ENCODE measurements at places on chromosomes 2 and 18.

DNA sequence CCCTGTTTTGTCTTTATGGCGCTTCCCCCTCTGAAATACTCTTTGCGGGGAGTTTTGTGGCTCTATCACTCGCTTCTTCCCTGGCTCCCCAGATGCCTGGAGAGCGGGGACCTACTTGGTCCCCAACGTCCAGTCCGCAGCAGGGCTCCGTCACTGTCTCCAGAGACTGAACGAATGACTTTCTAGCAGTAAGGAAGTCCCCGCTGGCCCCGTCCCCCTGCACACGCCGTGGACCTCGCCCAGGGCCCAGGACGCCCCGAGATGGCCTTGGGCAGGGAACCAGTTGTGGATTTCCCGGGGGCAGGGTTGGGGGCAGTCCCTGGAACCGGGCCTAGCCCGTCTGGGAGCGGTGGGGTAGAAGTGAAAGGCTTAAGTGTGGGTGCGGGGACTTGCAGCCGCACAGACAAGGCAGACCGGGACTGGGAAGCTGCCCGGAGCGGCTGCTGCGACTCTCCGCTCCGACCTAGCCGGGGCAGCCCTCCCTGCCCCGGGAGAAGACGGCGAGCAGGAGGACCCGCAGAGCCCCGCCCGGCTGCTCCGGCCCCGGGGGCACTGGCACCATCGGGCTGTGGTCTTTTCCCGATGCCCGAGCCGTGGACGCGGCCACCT lies 821 bp upstream of the EPHA4 start:
- DNase-seq, result peak; percentile 60

- no peak for DNase-seq
Observed at GRCh38 chr2:48026865-48027264, 120.6 kb upstream of the FBXO11 start.

DNA sequence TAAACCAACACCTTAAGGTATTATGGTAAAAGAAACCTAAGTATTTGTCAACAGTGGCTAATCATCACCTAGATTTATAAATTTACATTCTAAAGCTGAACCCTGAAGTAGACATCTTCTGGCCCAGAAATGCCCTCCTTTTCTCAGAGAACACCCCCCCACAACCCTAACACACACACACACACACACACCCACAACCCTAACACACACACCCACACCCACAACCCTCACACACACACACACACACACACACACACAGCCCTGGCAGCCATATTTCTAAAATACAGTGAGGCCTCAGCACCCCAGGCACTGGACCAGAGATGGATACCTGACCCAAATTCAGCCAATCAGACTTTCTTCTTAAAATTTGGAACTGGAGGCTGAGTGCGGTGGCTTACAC lies 14.3 kb downstream of the SRBD1 start:
- no peak for DNase-seq

DNA sequence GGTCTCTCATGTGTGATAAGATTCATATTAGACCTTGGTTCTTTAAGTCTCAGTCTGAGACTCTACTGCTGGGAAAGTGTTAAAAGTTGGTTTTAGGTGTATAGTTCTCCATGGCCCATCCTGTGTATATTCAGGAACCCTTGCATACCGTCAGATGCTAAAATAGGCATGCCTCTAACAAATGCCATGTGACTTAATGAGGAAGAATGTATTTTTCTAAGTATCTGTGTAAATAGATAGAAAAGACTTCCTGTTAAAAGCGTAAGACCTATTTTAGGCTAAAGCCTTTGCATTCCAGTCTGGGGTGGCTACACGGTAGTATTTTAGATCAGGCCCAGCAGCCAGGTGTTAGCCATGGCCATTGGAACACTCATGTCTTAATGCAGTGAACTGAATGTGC lies 73.3 kb downstream of the RHBDD1 start:
- peak; percentile 26 for DNase-seq

- peak; percentile 63 for DNase-seq
Observed at GRCh38 chr18:45670281-45670962, 53.6 kb upstream of the SLC14A1 start.

- peak; percentile 57 for DNase-seq
Observed at GRCh38 chr2:66569321-66569851, 134.5 kb downstream of the MEIS1 start.

DNA sequence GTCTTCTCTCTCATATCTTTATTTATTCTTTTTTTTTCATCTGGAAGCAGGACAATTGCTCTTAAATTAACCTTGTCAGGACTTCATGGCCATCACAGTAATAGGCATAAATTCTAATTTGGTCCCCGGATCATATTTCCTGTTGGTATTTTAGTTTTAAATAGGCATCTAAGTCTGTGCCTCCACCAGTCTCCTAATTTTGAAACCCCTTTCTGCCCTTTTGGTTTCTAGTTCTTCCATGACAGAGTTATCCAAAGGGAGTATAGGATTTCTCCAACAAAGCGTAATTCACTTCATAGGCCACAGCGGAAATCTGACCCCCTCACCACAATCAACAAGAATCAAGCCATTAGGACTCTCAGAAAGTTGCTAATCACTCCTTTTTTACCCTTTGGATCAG lies 3.8 kb downstream of the EPHA4 start:
- no peak for DNase-seq

- peak; percentile 42 for DNase-seq
Observed at GRCh38 chr2:169507698-169508097, 1.8 kb upstream of the KLHL41 start.

Data from EL (cell line).